Cardiac fibroblast (primary cell): ENCODE measurements at places on chromosomes 7 and 10.

- no peak for DNase-seq
These were observed 35.1 kb downstream of the LRRC20 start for GRCh38 chr10:70347321-70347720.

DNA sequence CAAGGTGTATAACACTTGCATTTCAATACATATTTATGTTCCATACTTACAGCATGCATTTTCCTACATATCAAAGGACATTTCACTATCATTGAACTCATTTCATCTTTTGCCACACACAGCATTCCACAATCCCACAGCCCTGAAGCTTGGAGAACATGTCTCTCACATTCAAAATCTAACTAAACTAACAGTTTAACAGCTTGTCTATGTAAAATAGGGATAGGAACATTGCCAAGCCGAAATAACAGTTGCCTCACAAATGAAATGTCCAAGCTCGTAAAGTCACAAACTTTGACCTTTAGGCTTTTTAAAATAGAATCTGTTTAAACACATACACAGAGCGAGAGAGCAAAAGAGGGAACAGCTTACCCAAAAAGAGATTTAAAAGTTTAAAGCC is 65.3 kb downstream of the HGF start:
- no peak for DNase-seq

DNA sequence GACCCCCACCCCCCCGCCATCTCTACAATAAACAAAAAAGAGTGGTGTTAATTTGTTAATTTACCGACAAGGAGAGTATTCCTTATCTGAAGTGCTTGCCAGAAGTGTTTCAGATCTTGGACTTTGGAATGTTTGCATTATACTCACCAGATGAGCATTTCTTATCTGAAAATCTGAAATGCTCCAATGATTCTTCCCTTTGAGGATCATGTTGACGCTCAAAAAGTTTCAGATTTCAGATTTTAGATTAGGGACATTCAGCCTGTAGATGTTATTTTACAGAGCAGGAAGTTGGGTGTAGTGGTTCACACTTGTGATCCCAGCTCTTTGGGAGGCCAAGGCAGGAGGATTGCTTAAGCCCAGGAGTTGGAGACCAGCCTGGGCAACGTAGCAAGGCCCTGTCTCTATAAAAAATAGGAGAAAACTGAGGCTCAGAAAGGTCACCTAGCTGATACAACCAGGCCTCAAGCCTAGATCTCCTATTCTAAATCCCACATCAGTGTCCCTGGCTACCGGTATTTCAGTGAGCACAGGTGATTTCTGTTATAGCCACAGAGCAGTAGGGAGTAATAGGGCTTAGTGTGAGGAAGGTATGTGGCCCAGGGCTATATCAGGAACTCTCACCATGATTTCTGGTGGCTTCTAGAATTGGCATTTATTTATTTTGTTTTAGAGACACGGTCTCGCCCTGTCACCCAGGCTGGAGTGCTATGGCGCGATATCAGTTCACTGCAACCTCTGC is 35.4 kb downstream of the TMEM120A start:
- DNase-seq = no peak

DNA sequence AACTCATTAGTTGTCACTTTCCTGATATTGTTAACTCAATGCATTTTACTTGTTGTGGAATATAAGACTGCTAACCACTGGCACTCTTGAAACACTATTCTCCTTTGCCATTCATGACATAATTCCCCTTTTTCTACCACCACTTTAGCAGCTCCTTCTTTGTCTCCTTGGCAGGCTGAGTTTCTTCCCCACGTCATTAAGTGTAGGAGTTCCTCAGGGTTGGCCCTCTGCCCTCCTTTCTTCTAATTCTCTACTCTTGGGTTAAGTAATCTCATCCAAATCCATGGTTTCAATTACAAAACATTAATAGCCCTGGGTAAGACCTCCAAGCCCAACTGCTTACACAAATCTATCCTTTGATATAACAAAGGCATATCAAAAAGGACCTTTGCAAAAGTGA is 175.1 kb downstream of the HGF start:
- peak; percentile 82 for DNase-seq
